ENCODE measurements at places on chromosomes 5 and 9.

GRCh38 chr9:78031893-78032729 is 500 bp upstream of the GNAQ start:
- peak; percentile 93 for DNase-seq

DNA sequence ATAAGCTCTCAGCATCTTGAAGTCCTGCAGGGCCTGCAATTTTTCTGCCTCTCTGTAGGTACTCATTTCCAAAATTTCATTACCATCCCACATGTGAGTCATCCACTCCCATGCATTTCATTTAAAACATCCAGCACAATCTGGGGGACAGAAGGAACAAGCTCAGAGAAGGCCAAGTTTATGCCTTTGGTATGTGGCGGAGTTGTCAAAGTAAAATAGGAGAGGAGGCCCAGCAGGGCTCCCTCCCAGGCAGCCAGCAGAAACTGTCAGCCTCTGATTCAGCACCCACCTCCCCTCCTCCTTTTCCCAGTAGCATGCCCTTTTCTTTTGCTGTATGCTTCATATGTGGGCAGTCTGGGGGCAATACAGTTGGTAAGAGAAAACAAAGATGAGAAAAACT is 126.4 kb upstream of the ZNF366 start:
- no peak for DNase-seq

- DNase-seq = no peak
Measured at GRCh38 chr5:54831233-54831632, 154.2 kb downstream of the ESM1 start.

GRCh38 chr5:151202381-151203139 is 21.3 kb downstream of the CCDC69 start:
- peak; percentile 15 for DNase-seq

DNA sequence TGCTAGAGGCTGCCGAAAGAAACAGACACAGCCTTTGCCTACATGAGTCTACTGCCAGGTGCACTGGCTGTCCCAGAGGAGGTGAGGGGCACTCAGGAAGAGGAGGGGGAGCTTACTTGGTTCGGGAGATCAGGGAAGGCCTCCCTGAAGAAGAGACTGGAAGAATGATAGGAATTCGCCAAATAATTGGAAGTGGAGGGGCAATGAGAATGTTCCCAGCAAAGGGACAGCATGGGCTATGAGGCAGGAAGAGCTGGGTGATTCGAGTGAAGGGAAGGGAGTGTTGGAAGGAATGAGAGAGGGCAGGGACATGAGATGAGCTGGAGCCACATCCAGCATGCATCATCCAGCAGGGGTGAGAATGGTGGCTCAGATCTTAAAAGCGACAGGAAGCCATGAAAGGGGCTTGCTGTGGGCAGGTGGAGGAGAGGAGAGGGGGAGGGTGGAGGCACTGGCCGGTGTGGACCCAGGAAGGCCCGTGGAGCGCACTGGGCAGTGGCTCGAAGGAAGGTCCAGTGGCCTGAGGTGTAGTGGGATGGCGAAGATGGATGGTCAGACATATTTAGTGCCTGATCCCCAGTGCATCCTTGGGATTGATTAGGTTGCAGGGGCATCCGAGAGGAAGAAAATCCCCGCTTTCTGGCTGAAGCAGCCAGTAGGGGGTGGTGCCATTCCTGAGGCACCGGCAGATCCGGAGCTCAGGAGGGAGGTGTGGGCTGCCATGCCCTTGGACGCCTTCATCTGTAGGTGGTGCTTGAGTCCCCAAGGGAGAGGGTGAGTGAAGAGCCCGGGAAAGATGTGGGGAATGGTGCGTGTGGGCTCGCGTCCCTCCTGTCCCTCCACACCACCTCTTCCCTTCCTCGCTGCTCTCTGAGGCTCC is 53.5 kb upstream of the GARNL3 start:
- no peak for DNase-seq

- DNase-seq = no peak
Measured at GRCh38 chr9:20693068-20693467, 9.0 kb downstream of the FOCAD start.

DNA sequence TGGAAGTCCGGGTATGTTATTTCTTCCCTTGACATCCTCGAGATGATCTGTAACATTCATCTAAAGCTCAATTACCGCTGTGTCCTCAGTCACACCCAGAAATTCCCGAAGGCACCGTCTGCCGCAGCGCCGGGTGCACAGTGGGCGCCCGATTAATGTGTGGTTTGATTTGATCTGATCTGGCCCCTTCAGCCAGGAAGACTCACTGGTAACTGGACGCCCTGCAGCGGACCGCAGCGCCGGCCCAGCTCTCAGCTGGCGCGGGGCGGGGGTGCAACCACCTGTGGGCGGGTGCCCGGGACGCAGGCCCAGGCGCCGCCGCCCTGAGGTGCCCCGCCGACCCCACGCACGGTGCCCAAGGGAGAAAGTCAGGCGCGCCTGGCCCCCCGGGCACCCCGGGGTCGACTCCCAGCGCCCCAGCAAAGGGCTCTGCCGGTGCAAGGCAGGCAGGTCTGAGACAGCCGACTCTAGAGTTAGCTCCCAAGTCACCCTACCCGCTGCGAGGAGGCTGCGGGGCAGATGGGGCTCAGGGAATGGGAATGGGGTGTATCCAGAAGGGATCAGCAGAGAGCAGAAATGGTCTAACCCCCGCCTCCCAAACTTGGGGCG is 1.7 kb downstream of the EPB41L4B start:
- peak; percentile 63 for DNase-seq

- DNase-seq = no peak
Measured at GRCh38 chr5:113061846-113062780, 85.5 kb downstream of the DCP2 start.

GRCh38 chr9:29802454-29802853 is 2229.2 kb upstream of the C9orf72 start:
- DNase-seq = no peak

DNA sequence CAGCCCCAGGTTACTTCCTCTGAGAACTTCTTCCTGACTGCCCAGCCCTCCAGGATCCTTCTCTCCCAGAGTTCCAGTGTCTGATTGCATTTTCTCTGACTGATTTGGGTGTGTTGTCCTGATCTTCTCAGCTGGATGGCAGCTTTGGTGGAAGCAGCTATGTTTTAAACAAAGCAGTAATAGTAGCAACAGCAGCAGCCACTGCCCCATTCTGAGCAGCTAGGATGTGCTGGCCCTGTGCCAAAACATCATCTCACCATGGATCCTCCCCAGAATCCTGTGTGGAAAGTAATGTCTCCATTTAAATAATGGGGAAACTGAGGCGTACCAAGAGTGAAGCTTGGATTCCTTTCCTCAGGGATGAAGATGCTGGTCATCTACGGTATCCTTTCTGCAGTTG is 46.4 kb upstream of the PSD2 start:
- no peak for DNase-seq

GRCh38 chr9:114671605-114672004 is 10.4 kb downstream of the TEX48 start:
- no peak for DNase-seq

- DNase-seq = no peak
Measured at GRCh38 chr5:1366514-1366913, 21.6 kb upstream of the CLPTM1L start.

DNA sequence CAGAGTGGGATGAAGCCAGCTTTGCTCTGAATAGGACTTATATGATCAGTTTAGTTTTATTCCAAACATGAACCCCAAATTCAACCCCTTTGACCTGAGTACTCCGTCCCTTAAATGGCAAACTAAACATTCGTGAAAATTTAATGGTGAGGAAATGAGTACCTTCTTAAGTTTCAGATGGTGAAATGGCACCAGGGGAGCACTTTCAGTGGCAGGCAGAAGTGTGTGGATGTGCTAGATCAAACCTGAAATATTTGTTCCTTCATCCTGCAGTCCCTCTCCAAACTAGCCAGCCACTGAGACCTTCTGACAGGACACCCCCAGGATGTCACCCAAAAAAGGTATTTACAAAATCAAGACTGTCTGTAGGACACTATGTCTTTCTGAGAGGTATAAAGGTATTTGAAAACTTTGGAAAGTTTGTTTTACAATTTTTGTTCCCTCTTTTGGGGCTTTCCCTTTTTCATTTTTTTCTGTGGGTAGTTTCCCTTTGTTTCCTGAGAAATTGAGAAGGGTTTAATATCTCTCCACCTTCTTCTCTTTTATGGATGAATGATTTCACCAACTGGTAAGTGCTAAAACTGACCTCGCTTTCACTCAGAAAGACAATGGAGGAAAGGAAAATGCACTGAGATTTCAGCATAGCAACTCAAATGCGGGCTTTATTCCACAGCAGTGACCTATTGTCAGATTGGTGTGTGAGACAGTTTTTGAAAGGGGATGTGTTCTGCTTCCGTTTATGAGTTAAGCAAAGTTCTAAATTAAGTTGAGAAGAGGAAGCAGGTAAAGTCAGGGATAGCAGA is 127.1 kb downstream of the TMC1 start:
- no peak for DNase-seq

- DNase-seq = no peak
Measured at GRCh38 chr5:9209846-9210492, 335.9 kb downstream of the SEMA5A start.

GRCh38 chr5:7850395-7851239 is at the start of gene CFAP90:
Gene CFAP90, minus strand, starts transcription at chr5:7851133. Its CDS starts 112 bp downstream, at chr5:7851021.
- DNase-seq = peak; percentile 29

DNA sequence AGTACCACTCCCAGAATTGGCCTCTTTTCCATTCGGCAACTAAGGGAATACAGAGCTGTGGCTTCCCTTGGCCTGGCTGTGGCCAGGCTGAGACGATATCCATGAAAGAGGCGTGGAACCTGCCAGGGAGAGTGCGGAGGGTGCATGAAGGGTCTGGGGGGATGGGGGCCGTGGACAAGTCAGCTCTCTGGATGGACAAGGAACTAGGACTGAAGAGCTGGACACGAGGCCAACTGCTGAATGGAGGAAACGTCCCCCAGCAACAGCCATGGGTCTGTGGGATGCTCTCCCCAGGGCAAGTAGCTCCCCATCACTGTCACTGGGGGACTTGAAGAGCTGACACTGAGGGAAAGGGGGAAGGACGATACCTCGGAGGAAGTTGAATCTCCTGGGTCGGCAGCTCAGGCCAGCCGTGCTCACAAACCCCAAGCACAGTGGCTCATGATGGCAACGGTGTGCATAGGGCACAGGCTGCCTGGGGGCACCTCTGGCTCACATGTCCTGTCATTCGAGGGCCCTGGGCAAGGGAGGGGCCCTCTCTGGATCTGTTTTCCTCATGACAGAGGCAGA is 4.1 kb upstream of the OLFM1 start:
- no peak for DNase-seq

GRCh38 chr5:141785135-141785534 is 93.1 kb downstream of the PCDH1 start:
- peak; percentile 65 for DNase-seq

GRCh38 chr5:3104429-3105060 is 353.1 kb upstream of the IRX2 start:
- no peak for DNase-seq

DNA sequence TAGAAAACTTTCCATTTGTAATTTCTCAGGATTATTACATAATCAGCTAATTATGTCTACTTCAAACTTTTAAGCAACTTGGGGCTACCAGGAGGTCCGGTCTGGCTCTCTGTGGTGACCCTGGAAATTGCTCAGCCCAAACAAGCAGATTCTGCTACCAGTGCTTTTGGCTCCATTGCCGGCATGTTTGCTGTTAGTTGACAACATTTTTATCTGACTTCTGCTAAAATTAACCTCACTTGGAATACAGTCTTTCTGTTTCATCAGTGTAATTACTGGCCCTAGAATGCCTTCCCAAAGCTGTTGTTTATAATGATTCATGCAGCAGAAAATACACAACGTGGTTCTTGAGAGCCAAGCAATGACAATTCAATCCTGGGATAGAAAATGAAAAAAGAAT is 38.5 kb upstream of the FAM81B start:
- no peak for DNase-seq

GRCh38 chr9:106576232-106576760 is 286.7 kb upstream of the ZNF462 start:
- no peak for DNase-seq

- no peak for DNase-seq
Measured at GRCh38 chr5:16970826-16971225, 34.7 kb upstream of the MYO10 start.

GRCh38 chr9:37464426-37465248 is 613 bp downstream of the ZBTB5 start:
- DNase-seq = peak; percentile 80

DNA sequence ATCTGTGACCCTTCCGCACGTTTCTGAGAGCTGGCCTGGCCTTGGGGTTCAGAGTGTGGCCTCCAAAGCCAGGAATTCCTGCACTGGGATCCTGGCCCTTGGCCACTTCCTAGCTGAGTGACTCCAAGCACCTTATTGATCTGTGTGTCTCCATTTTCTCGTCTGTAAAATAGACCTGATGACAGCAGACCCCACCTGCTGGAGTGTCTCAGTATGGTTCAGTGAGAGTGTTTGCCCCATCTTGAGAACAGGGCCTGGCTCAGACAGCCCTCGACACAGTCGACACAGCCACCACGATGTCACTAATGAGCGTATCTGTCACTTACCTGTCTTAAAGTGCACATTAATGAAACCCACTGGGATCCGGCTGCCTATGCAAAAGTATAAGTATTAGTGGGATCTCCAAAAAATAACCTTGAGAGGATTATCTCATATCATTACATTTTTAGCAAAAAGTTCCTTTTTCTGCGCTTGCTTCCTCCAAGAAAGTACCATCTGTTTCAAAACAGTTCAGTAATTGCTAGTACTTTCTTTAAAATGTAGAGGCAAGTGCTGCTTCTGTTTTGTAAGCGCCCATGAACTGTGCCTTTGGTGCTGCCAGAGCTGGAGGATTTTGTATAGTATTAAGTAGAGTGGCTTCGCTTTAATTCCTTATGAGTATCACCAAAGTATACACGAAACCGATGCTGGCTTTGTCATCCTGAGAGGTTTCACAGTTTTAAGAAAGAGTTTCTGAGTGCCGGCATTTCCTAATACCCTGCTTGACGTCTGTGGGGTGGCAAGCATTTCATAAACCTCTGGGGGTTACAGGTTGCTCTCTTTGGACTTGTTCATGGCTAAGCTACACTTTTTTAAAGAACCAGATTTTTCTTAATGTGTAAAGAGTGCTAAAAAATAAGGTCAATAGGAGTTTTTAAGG is 31.7 kb downstream of the UBE2QL1 start:
- no peak for DNase-seq

- no peak for DNase-seq
Measured at GRCh38 chr9:69554945-69555344, 117.2 kb downstream of the APBA1 start.

All from colonic mucosa (tissue), 4 donors.